ENCODE measurements at places on chromosomes 5 and 9. TPM values are rescaled to one million over a fixed set of nuclear protein-coding genes. Genes with fewer than 3 reads are reported as not detected.
A peak's percentile ranks its signal among the peaks of the same experiment; 100 is the strongest.

GRCh38 chr5:61280761-61281427, 51.2 kb upstream of the ZSWIM6 start:
- no peaks in the 10 kb centered on the region for H3K36me3 ChIP-seq
- no peak overlapping the region for H3K4me3 ChIP-seq
- no peaks in the 10 kb centered on the region for H3K27me3 ChIP-seq
- H3K27ac ChIP-seq, result no peak overlapping the region
- no peak for DNase-seq
- H3K4me1 ChIP-seq, result peaks cover 21% of the 10 kb centered on the region

- H3K36me3 ChIP-seq, result no peaks in the 10 kb centered on the region
- DNase-seq, result peak; percentile 73
- no peak overlapping the region for H3K4me3 ChIP-seq
- no peaks in the 10 kb centered on the region for H3K4me1 ChIP-seq
- H3K27ac ChIP-seq, result 0 out of 2 replicates have a peak overlapping the region, but pooled peaks have one; percentile 27
Observed at GRCh38 chr9:107999890-108000289, 510.3 kb upstream of the KLF4 start.

PCSK5 gene
- 9.8 TPM for total RNA-seq

GRCh38 chr5:120260651-120261050, 203.4 kb upstream of the PRR16 start:
- no peaks in the 10 kb centered on the region for H3K27me3 ChIP-seq
- no peak overlapping the region for H3K27ac ChIP-seq
- no peaks in the 10 kb centered on the region for H3K4me1 ChIP-seq
- DNase-seq, result no peak
- H3K36me3 ChIP-seq, result no peaks in the 10 kb centered on the region
- no peak overlapping the region for H3K4me3 ChIP-seq

DNA sequence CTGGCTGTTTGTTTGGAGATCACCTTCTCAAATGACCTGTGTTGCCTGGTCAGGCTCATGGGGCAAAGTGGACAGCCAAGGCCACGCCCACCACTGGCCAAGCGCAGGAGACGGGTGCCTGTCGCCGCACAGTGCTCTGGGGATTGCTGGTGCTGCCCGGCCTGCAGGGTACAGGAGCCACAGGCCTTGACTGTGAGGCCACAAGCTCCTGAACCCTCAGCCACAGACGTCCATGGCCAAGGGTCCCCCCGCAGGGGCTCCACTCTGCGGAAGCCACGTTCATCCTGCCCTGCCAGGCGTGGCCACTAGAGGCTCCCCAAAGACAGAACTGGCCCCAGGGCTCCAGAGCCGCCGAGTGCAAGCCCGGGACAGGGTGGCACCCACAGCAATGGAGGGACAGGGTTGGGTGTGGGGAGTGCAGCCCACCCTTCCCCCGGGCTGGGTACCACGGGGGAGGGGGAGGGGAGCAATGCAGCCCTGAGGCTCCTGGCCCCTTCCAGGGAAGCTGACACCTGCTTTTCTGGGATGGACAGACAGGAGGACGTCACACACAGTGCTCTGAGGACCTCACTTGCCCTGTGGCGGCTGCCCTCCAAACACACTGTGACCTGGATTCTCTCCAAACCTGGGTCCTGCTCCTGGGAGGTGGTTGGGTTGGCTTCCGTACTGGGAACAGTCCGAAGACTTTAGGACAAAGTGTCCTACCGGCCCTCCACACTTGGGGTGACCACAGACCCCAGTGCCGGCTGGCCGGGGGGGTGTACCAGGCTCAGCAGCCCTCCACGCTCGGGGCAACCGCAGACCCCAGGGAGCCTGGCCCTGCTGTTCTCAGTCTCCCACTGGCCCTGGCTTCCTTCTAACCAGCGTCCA, 21.5 kb downstream of the TPPP start:
- H3K36me3 ChIP-seq, result no peaks in the 10 kb centered on the region
- peak overlapping the region; percentile 34 for H3K4me3 ChIP-seq
- no peaks in the 10 kb centered on the region for H3K27me3 ChIP-seq
- DNase-seq, result peak; percentile 52

Data from PC-9 (cell line).